AG20443 (cell line): ENCODE measurements at places on chromosomes 3 and 15.

DNA sequence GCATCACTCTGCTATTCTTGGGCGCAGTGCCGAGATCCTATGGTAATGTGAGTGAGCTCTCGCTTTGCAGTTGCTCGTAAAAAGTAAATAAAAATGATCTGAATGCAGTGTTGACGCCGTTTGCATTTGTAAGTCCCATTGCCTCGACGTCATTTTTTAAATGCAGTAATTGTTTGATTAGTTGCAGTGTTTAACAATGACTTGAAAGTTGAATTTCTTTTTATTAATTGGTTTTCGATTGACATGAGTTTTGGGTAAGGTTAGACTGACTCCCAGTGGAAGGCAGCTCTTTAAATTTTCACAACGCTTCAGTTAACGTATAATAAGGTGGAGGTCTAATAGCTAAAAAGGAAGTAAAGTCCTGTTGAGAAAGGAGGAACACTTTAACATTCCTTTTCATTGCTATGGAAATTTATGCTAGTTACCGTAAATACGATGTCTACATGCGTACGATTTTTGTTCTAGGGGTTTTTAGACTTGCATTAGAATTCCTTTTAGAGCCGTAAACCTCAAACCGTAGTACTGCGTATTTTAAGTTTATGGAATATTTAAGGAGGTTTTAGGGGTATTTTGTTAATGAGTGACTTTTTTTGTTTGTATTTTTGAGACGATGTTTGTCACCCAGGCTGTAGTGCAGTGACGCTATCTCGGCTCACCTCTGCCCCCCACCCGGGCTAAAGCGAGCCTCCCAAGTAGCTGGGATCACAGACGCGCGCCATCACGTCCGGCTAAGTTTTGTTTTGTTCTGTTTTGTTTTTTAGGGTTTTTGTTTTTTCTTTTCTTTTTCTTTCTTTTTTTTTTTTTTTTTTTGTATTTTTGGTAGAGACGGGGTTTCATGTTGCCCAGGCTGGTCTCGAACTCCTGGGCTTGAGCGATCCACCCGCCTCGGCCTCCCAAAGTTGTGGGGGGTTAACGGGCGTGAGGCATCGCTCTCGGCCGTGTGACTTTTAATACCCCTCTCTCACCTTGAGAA lies 1.4 kb downstream of the MORF4L1 start:
- no peak for DNase-seq

- DNase-seq = peak; percentile 57
These were observed 25.8 kb upstream of the RPL39L start for GRCh38 chr3:187165144-187165543.

DNA sequence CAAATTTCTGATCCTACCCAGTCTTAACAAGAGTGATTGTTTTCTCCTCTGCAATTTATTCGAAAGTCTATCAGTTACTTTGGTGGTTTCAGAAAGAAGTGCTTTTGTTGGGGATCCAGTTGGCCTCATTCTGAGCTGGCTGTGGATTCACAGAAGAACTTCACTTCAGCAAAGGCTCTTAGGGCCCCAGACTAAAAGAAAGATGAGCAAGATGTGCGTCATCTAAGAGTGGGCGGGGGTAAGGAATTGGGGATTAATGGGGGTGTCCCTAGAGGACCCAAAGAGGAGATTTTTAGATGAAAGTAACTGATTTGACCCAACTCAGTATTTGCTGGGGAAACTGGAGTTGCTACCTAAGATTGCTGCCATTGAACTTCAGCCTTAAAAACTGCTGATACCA lies 63.9 kb upstream of the TSEN2 start:
- no peak for DNase-seq

- DNase-seq = no peak
These were observed 100.6 kb downstream of the OXNAD1 start for GRCh38 chr3:16365491-16366128.

DNA sequence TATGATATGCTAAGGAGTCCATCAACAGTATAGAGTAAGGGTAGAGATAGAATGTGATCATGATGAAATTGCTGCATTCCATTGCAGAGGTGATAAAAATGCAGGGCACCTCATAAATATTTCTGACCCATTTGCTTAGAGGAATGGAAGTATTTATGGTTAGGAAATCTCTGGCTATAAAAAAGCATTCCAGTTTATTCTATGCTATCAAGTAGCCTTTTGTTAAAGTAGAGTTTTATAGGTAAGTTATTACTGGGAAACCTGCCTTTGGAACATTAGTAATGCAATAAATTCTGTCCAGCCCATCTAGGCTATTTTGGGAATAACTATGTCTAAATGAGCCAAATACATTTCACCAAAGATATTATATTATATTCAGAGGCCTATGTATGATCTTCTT lies 19.8 kb upstream of the STRIT1 start:
- no peak for DNase-seq

GRCh38 chr3:53153264-53153823 lies 7.7 kb upstream of the PRKCD start:
- DNase-seq = no peak

- no peak for DNase-seq
These were observed 33.7 kb upstream of the TMEM115 start for GRCh38 chr3:50393061-50393460.

- DNase-seq = no peak
These were observed 163.3 kb upstream of the IL12A start for GRCh38 chr3:159825216-159825854.

GRCh38 chr15:98745179-98745578 lies 96.8 kb downstream of the IGF1R start:
- DNase-seq = no peak

- DNase-seq = peak; percentile 58
These were observed 13.1 kb downstream of the SLC7A14 start for GRCh38 chr3:170572665-170573253.

DNA sequence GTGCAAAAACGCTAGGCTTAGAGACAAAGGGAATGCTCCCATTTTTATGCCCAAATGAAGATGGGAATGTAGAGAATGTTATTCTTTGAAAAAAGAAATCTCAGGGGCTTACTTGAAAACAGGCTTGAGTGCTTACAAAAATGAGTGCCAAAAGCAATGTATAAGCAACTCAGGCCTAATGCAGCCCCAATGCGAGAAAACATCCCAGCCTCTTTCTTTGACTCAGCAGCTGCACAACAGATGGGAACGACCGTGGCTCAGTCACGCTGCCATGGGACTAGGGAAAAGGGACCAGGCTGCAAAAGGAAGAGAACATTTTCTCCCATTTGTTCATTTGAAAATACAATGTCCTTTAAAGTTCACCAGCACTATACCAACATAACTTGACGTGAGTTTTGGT lies 246.4 kb upstream of the LRIG1 start:
- no peak for DNase-seq

DNA sequence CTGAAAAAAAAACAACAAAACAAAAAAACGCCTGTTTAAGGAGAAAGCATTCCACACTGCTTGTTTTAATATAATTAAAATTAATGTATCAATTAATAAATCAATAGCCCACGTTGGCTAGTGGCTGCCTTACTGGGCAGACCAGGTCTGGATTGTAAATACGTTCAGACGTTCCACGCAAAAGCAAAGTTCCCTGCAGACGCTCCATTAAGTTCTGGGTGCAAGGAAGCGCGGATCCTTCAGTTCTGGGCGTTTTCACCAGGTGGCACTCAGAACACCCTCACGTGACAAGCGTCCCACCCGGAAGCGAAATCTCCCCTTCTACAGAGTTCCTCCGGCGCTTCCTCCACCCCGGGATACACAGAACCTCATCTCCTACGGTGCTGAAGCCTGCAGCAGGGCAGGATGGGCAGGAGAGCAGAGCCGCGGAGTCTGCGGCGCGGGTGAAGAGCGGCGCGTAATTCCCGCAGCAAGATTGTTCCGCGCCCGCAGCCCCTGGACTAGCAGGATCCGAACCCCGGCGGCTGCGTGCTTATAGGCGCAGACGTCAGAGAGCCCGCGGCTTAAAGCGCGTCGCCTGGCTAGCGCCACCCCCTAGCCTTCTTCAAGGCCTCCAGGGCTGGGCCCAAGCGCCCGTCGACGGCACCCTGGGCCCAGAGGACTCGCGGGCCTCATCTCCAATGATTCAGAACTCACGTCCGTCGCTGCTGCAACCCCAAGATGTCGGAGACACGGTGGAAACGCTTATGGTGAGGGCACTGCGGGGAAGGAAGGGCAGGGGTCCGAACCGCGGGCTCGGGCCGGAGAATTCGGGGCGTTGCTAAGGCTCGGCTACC lies at the start of gene SLC25A38:
SLC25A38 (plus strand) TSS at position 326 of the 836 bp plus-strand sequence; CDS start at position 681, 355 bp downstream.
- peak; percentile 89 for DNase-seq

- DNase-seq = no peak
These were observed 1.0 kb upstream of the LRCH3 start for GRCh38 chr3:197790033-197790432.

DNA sequence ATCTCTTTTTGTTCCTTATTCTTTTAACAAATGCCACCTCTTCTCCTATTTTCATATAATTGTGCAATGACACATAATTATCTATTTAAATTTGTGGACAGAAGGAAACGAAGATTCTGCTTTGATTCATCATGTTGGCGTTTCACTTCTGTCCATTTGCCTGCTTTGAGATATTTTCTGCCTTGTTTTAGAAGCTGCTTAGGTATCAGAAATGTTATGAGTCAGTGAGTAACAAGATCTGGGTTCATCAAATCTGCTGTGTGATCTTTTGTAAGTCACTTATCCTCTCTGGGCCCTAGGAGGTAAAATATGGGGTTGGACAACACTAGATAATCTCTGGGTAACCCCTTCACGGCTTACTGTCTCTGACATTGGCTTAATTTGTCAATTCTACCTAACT lies 7.3 kb upstream of the MINDY4B start:
- no peak for DNase-seq

DNA sequence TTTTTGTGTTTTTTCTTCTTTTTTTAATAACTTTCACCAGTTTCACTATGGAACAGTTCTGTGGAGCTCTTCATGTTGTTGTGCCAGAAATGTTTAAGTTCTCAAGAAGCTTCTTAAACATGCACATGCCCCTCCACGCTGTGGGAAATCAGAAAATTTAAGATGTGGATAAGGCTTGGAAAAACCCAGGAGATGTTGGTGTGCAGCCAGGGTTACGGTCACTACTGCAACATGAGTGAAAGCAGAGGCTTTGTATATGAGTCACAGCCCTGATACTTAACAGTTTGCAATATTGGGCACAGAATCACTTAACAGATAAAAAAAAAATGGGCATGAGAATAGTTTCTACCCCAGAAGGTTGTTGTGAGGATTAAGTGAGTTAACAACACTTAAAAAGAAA lies 399.9 kb downstream of the LRTM1 start:
- DNase-seq = peak; percentile 21

DNA sequence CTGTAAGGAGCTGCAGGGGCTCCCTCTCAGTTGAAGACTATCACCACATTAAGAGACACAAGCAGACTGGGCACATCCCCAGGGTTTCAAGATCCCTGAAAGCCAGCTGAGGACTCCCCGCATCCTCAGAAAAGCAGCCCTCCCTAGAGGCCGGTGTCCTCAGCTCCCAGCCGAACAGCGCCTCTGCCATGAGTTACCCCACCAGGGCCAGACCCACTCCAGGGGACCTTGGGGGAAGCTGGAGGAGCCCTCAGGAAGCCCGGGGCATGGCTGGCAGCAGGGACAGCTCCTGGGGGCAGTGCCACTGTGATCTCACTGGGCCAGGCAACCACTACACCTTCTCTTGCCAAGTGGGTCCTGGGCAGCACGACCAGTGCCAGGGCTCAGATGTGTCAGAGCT lies 8.1 kb downstream of the KLF15 start:
- no peak for DNase-seq

- DNase-seq = no peak
These were observed 54.0 kb downstream of the POLQ start for GRCh38 chr3:121491683-121492320.

GRCh38 chr3:168968609-168969008 lies 694.9 kb downstream of the MECOM start:
- no peak for DNase-seq

DNA sequence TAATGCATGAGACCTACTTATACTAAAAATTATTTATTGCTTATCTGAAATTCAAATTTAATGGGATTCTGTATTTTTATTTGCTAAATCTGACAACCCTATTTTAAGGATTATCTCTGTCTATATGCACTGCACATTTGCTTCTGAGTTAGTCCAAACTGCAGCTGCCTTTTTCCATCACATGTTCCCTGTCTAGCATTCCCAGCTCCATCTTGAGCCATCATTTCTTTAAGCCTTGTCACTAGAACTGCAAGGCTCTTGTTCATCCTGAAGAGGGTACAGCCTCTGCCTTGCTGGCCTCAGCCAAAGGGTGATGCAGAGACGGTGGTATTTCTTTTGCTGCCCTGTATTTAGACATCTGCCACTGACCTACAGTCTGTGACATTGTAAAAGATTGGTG lies 125.8 kb upstream of the STT3B start:
- no peak for DNase-seq

- peak; percentile 76 for DNase-seq
These were observed 107.2 kb downstream of the FRMD5 start for GRCh38 chr15:44087578-44088465.

DNA sequence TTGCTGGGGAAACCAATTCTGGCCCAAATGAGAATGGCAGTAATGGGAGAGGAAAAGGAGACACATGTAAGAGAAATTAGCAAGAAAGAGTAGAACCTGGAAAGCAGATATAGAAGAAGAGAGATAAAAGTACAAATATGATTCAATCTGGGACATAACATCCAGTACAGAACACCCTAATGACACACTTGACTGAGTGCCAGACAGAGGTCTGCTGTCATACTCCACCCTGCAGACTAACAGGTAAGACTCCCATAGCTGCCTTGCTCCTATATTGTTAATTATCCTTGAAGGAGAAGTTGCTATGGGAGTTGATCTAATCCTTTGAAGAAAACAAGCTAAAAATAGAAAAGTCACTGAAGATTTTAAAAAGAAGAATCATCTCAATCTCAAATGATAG lies 21.1 kb downstream of the CCPG1 start:
- no peak for DNase-seq

DNA sequence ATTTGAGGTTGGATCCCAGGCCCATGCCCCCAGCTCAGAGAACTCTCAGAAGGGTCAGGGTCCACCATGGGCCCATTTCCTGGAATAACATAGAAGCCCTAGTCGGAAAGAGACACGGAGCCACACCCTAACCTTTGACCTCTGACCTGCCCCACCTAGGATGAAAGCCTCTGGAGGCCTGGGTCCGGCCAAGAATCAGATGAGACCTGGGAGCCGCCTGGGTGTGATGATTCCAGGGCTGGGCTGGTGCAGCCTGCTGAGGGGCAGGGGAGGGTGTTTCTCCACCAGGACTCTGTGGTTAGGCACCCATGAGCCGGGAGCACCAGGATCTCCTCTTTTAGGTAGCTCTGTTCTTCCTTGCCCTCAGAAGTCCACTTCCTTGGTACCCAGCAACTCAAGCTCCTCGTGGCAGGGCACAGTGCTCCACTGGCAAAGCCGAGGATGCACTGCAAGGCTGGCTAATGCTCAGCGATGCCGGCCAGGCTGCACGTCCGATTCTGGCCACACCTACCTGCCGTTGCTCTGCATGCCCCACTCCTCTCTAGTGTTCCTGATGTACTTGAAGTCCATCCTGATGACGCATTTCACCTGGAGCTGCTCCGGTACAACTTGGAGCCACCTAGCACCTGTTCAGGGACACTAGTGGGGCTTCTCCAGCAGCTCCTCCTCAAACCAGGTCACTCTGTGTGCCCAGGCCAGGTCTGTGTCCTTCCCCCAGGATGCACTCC lies 57.4 kb downstream of the ZNF445 start:
- no peak for DNase-seq
